ENCODE measurements at places on chromosomes 3 and 15. TPM values are rescaled to one million over a fixed set of nuclear protein-coding genes. Genes with fewer than 3 reads are reported as not detected.

The FAM219B gene
- 19.3 TPM for polyA plus RNA-seq

The MELTF gene
- 9.0 TPM for polyA plus RNA-seq

The GNAI2 gene
- 54.1 TPM for polyA plus RNA-seq

The FBXL22 gene
- 0.87 TPM for polyA plus RNA-seq

The RHOV gene
- polyA plus RNA-seq = 8.1 TPM

The HRG gene
- polyA plus RNA-seq = not detected

The ASB7 gene
- 2.7 TPM for polyA plus RNA-seq

The TERC gene
- polyA plus RNA-seq = not detected

The GOLGA8S gene
- 0.34 TPM for polyA plus RNA-seq

The CA12 gene
- polyA plus RNA-seq = 21.0 TPM

The XCR1 gene
- not detected for polyA plus RNA-seq

The PLSCR5 gene
- not detected for polyA plus RNA-seq

The ATP13A4 gene
- 13.3 TPM for polyA plus RNA-seq

All from pancreas (tissue), 10 donors.